ENCODE measurements at places on chromosomes 3 and 15. TPM values are rescaled to one million over a fixed set of nuclear protein-coding genes. Genes with fewer than 3 reads are reported as not detected.

Gene TM6SF1
- 0.24 TPM for total RNA-seq

Gene GOLGA6L7
- total RNA-seq, result not detected

Gene RAB8B
- 26.5 TPM for total RNA-seq

Gene GLCE
- total RNA-seq, result 32.6 TPM

Gene MAPKBP1
- 34.8 TPM for total RNA-seq

Gene PPARG
- 21.5 TPM for total RNA-seq

Gene CD80
- 0.10 TPM for total RNA-seq

Data from type B pancreatic cell (in vitro differentiated cells).